ENCODE measurements at places on chromosomes 7 and 10.

DNA sequence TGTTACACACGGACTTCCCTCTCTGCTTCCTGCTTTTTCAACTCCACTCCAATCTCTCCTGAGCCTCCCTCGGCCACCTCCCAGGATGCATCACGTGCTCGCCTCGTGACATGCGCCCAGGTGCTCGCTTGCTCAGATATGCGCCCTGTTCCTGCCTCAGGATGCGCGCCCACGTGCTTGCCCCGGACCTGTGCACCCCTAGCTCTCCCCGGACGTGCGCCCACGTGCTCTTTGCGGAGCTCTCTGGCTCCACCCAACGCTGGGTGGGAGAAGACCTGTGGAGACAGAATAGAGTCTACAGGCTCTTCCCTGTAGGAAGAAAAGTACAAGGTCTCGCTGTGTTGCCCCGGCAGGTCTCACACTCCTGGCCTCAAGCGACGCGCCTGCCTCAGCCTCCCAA is 23.1 kb downstream of the PARD3 start:
- DNase-seq: no peak

- DNase-seq: no peak
These were observed 669.3 kb downstream of the AUTS2 start for GRCh38 chr7:70267381-70268120.

GRCh38 chr10:70197235-70197945 is 27.1 kb upstream of the SAR1A start:
- no peak for DNase-seq

GRCh38 chr10:124921261-124921660 is 20.7 kb upstream of the ZRANB1 start:
- DNase-seq: no peak

DNA sequence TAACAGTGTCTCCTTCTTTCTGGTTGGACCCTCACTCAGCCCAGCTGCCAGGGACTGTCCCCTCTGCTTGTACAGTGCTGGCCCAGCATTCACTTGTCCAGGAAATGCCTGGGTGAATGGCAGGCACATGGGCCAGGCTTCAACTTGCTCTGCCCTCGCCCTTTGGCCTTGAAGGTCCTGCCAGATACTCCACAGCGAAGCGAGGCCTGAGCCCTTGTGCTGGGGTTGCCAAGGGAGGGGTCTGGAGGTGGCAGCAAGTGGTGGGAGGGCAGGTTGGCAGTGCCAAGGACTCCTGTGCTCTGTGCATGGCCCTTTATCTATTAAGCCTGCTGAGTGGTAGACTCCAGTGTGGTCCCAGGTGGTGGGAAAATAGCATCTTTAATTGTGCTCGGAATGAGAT is 75.7 kb downstream of the CDH23 start:
- DNase-seq: no peak

Measured in stimulated activated CD8-positive, alpha-beta memory T cell treated with anti-CD3 and anti-CD28 coated beads, Interleukin-4, amount 100 ng/mL, for 24 hours (primary cell).